ENCODE measurements at places on chromosomes 7 and 10.
A peak's percentile ranks its signal among the peaks of the same experiment; 100 is the strongest.

GRCh38 chr7:135353832-135354231, 120.2 kb downstream of the STRA8 start:
- DNase-seq = no peak

- DNase-seq = peak; percentile 41
Measured at GRCh38 chr7:80732630-80733029, 94.2 kb downstream of the CD36 start.

DNA sequence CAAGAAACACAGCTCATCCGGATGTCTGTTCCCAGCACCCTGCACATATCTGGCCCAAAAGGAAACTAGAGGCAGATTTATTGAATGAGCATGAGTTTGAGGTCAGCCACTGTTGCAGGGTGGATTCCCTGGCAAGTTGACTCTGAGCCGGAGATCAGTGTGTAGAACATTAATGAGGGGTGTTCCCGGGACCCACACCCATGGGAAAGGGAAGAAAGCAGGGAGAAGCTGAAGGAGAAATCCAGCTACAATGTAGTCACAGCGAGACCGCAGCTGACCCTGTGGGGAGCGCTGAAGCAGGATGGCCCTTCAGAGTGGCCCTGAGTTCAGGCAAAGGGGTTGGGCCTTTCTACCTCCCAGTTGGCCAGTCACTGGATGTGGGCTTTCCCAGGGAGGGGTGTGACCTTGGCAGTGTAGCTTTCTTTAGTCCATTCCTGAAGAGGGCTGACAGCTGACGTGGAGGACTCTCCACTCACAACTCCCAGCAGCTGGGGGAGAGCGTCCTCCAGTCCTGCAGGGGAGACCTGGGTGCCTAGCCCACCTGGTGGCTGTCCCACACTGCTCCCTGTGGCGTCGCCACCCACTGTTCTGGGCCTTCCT, 324.2 kb upstream of the ZMIZ1 start:
- DNase-seq = no peak

- peak; percentile 97 for DNase-seq
Measured at GRCh38 chr7:26705567-26705966, 158.8 kb downstream of the SKAP2 start.

DNA sequence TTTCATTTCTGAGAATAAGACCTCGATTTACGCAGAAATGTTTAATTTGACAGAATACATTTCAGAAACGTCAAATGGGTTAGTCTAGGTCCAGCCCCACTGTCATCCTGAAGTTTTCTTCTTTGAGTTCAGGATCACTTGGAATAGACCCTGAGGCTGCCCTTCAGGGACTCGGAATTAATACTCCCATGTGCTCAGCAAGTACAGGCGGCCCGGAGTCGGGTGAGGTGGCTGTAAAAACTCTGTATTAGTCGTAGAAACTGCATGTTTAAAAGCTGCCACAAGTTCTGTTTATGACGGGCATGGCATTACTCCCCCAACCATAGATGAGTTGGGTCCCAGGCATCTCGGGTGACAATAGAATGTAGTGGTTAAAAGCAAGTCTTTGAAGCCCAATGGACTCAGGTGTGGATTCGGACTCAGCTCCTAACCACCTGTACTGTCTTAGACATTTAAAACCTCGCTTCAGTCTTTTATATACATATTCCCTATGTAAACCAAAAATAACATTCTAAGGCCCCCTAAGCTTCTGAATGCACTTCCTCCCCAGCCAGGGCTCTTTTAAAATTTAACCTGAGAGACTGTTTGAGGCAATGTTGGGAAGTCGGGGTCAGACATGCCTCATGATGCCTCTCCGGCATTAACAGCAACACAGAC, 216.3 kb downstream of the ADARB2 start:
- DNase-seq = no peak

DNA sequence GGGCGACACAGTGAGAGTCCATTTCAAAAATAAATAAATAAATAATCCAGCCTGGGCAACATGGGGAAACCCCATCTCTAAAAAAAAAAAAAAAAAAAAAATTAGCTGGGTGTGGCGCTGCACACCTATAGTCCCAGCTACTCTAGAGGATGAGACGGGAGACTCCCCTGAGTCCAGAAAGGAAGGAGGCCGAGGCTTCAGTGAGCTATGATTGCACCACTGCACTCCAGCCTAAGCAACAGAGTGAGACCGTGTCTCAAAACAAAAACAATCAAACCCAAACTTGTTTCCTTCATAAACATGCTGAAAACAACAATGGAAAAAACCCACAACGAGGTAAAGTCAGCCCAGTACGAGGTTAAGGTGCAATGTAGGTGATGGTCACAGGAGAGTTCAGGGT, 1.2 kb downstream of the COX19 start:
- peak; percentile 20 for DNase-seq

GRCh38 chr7:70237831-70238575, 639.7 kb downstream of the AUTS2 start:
- DNase-seq = no peak

DNA sequence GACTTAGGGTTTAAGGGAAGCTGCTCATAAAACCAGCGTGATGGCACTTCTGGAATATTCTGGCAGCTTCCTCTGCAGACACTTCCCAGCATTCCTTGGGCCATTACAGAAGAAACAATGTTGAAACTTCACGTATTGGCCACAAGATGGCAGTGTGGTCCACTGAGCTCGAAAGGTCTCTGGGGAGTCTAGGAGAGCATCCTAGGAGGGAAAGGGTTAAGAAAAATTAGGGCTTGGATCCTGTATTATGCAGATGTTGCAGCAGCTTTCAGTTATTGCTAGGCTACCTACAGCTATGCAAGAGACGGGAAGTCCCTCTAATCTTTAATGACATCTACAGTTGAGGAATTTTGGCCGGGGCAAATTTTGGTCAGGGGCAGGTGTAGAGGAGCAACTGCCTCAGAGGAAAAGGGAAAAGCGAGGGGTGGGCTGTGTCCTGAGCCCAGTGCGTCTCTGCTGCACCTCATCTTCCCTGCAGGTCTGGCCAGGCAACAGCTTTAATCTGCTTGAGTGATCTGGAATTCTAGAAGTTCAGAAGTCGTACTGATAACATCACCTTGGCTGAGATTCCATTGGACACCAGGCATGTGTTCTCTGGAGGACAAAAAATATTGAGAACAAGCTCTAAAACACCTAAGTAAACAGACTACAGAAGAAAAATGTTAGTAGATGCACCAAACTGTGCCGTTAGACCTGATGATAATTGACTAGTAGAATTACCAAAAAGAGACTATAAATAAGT, 220.8 kb upstream of the PRSS58 start:
- DNase-seq = peak; percentile 66

DNA sequence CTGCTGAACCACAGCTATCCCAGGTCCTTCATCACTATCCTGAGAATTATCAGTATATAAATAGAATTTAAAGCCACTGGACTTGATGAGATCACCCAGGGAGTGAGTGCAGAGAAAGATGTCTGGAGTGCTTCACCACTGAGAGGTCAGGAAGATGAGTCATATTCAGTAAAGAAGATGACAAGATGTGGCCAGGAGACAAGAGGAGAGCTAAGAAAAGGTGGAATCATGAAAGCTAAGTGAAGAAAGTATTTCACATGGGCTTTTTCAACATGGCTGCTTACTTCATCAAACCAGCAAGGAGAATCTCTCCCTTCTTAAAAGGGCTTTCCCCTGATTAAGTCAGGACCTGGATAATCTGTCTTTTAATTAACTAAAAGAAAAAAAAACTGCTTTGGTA, 9.1 kb upstream of the PRKAR2B start:
- peak; percentile 94 for DNase-seq

DNA sequence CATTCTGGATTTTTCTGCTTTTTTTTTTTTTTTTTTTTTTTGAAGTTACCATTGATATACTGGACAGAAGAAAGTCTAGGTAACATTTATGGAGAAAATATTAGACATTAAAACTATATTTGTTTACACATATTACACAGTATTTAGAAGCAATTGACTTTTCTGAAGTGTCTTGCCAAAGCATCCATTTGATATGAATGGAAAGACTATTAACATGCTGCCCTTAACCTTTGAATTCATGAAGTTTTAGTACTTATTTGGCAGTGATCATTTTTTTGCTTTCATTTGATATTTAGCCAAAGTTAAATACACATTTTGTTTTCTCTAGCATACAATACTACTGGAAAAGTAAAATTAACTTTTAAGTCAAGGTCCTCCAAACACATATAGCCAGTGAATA, 210.0 kb downstream of the SEMA3A start:
- no peak for DNase-seq

- DNase-seq = no peak
Measured at GRCh38 chr10:77309092-77309491, 328.5 kb downstream of the KCNMA1 start.

- DNase-seq = no peak
Measured at GRCh38 chr10:125039354-125039769, 97.4 kb downstream of the ZRANB1 start.

- DNase-seq = no peak
Measured at GRCh38 chr7:101198476-101198875, 2.4 kb downstream of the MOGAT3 start.

- peak; percentile 50 for DNase-seq
Measured at GRCh38 chr7:81114633-81115032, 195.8 kb upstream of the SEMA3C start.

- DNase-seq = no peak
Measured at GRCh38 chr7:128794020-128794419, 2.3 kb downstream of the CCDC136 start.

DNA sequence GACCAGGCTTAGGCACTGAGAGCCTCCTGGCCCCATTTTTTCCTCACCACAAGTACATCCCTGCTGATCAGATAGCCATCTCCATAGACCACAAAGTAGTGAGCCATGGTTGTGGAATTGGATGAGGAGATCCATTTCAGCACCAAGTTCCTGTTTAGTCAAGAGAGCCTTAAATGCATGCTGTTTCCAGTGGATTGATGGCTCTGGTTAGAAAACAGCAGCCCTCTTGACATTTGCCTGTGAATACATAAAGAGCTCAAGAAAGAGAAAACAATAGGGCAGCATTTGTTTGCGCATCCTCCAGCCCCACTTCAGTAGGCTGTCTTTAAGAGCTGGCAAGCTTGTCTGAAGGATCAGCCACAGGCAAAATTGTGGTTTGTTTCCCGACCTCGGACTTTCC, 251.2 kb downstream of the POU6F2 start:
- DNase-seq = peak; percentile 37

Data from ELR (cell line).